Activated naive CD4-positive, alpha-beta T cell treated with anti-CD3 and anti-CD28 coated beads for 36 hours (primary cell): ENCODE measurements at places on chromosomes 7 and 10. TPM values are rescaled to one million over a fixed set of nuclear protein-coding genes. Genes with fewer than 3 reads are reported as not detected.

FAM237B gene
- total RNA-seq: not detected

NYAP1 gene
- 0.17 TPM for total RNA-seq

DNAJC12 gene
- 13.2 TPM for total RNA-seq

MYH16 gene
- total RNA-seq: not detected

PTER gene
- 15.0 TPM for total RNA-seq

SLC16A12 gene
- total RNA-seq: not detected
